ENCODE measurements at places on chromosomes 5 and 9.

DNA sequence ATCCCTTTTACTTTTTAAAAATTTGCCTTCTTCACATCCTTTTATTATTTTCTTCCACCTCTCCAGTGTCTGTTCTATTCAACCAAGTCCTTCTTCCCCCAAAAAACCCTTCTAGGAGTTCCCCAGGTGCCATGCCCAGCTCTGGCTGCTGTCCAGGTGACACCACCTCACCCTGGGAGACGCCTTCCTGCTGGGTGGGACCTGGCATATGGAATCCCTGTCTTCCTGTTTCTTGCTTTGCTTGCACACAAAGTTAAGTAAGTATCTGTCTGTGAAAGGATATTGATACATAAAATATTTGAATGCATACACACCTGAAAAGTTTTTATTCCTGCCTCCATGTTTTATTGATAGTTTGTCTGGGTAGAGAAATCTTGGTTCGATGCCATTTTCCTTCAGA, 23.1 kb upstream of the MED10 start:
- DNase-seq, result no peak

DNA sequence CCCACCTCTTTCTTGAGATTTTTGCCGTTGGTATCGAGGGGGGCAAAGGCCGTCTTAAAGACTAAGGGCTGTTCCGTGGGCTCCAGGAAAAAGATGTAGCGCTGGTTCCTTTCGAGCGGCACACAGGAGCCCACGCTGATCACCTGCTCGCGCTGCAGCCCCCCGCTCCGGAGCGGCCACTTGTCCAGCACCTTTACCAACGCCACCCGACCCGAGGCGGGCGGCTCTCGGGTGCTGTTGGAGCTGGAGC, 781 bp downstream of the NRG2 start:
- DNase-seq, result no peak

DNA sequence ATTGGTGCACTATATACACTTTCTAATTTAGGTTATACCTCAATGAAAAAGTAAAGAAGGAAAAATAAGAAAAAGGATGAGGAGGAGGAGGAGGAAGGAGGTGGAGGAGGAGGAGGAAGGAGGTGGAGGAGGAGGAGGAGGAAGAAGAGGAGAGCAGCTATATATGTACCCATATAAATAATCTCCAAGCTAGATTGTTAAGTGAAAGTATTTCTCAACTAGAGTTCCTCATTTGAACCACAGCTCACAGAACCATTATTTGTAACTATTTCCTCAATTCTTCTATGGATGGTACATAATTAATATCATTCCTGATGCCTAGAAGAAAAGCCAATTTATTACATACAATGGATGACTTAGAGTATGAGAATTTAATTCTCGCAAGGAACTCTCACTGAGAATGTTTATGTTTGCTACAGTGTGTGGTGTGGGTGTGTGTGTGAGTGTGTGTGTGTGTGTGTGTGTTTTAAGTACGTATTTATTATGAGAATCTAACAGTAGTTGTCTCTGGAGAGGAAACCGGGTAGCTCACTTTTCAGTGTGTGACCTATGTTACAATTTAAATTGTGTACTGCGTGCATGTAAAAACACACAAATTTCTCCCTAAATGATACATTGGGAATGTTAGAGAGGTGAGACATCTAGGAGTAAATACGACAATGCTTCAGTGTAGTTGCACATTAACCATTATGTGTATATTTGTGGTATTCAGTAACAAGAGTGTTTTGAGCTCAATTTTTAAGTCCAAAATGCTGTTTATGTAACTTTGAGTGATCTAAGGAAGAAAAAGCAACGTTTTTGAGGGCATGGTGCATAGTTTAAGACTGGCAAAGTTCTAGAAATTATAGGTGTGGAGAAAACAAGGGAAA, 20.2 kb upstream of the NREP start:
- no peak for DNase-seq

DNA sequence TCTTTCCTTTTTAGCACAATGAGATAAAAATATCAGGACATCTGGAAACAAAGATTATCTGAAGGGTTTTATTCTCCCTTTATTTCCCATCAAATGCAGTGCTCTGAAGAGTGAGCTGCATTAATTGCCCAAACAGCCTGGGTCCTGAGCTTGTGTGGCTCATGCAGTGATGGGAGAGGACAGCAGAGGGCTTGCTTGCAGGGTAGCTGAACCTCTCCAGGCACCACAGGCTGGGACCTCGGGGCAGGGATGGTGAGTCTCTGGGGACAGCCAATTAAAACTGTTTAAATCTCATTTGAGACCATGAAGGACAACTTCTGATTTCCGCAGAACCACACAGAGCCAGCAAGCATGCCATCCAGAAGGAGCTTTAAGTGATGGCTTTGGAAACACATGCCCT, 71.2 kb downstream of the PLAC8L1 start:
- no peak for DNase-seq

DNA sequence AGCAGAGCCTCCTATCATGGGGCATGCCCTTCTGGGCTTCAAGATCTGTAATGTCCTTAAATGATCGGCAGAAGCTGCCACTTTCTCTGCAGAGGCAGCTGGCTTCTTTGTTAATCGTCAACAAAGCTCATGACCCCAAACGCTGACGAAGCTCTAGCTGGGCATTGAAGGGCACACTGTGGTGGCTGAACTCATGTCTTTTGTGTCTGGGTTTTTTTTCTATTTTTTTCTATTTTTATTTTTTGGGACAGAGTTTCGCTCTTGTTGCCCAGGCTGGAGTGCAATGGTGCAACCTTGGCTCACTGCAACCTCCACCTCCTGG, 65.2 kb upstream of the ASS1 start:
- no peak for DNase-seq

DNA sequence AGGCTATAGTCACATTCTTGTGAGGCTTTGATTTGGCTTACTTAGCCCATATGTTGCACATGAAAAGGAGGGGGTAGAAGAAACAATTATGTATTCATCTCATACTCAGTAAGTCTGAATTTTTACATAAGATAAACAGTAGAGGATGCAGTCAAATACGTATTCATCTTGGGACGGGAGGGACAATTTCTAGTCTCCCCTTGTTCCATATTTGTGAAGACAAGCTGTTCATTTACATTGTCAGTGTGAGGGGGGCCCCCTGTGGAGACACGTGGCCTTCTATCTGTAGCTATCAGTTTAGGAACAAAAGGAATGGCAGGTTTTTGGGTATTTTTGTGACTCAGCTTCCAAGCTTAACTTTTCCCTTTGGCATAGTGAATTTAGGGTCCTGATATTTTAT, 49.2 kb upstream of the PPP1R2B start:
- DNase-seq, result no peak

DNA sequence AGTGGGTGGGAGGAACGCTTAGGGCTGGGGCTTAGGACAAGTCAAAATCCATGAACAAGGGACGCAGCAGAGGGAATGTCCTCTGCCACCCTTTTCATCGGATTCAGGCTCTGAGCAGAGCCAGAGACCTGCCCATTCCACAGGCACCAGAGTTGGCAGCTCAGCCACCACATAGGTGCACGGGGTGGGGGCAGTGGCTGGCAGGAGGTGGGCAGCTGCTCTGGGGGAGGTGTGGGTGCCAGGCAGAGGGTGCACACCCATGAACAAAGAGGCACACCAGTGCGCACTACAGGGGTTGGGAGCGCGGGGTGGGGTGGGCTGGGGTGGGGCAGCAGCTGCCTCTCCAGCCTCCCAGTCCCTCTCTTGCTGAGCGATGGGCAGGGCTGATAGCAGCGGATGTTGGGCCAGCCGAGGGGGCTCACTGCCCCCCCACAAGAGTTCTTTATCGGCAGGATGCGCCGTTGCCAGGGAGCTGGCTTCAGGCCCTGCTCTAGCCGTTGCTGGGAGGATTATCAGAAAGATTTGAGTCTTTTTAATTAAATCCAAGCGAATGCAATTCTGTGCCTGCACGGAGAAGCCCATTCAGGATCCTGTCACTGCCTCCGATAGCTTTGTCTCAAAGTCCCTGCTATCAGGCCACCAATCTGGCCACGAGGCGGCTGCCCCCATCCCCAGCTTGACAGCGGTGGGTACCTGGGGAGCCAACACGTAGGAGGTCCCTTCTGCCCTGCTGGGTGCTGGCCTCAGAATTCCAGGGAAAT, 64.3 kb upstream of the LMX1B start:
- no peak for DNase-seq

DNA sequence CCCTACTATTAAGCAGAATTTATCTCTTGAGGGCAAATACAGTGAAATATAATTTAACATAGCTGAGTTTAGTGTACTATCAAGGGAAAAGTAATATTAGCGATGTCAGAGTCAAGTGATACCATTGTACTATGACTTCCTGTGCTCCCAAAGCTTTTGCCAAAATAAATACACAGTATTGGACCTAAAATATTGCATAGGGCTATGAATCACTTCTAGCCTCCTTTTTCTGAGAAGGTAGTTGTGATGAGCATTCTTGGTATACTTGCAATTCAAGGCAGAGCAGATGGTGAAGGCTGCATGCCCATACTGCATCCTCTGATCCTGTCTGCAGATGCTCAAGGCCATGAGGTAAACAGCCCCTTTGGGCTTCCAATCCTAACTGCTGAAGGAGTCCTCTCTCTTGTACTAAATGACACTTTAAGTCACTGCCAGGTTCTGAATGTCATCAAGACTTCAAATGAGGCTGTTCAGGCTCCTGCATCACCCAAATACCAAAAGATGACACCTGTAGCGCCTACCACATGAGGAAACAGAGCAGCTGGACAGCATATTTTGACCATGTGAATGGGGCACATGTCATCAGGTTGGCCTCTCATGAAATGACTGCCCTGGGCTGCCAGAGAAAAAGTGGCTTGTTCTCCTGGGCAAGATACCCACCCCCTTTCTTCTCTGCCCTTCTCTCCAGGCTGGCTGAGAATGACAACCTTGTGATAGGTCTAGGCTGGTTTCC, 29.7 kb upstream of the PPP2CA start:
- no peak for DNase-seq

DNA sequence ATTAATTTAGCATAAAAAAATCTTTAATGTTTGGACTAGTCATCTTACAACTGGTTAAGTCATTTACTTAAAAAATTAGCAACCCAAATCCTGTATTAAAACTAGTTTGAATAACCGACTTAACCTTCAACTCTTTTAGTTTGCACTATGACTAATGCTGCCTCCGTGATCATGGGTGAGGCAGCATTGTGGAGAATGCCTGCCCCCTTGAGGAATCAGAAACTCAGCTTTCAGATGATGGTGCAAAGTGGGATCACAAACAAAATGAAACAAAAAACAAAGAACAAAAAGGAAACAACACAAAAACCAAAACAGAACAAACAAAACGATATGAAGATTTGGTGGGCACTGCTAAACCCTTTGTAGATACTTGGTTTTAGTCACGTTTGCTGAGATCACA, 127.0 kb upstream of the PALM2AKAP2 start:
- no peak for DNase-seq

- peak; percentile 59 for DNase-seq
Observed at GRCh38 chr5:33105521-33105941, 335.2 kb upstream of the TARS1 start.

GRCh38 chr5:177445052-177445916, 1.3 kb upstream of the PRR7 start:
- no peak for DNase-seq

DNA sequence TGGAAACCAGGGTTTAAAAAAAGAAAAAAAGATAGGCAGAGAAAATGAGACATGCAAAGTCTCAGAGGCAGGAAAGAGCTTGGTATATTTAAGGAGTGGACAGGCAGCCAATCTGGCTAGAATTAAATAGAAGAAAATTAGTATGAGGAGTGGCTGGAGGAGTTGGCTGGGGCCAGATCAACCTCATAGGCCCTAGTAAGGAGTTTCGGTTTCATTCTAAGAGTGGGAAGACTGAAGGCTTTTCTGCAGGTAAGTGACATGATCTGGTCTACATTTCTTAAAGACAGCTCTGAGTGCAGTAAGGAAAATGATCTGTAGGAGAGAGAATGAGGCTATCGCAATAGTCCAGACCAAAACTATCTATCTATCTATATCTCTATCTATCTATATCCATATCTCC, 27.5 kb downstream of the ADRB2 start:
- no peak for DNase-seq

- DNase-seq, result peak; percentile 81
Observed at GRCh38 chr9:121326130-121326838, 43.8 kb downstream of the STOM start.

- no peak for DNase-seq
Observed at GRCh38 chr9:93610206-93610605, 33.8 kb downstream of the PHF2 start.

DNA sequence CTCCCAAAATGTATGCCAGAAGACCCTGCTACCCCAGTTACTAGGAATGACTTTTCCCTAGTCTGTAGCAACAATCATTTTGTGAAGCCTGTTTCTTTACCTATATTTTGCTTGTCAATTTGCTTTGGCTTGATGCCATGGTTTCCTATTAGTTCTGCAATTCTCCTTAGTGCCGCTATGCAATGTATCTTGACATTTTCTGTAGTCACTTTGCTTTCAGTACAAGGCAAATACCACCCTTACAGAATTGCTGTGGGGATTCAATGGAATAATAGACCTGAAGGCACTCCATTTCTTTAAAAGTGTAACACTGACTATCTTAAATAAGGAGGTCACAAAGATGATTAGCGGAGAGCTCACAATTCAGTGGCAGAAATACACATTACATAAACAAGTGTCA, 291.1 kb downstream of the NR2F1-AS1 start:
- DNase-seq, result no peak

DNA sequence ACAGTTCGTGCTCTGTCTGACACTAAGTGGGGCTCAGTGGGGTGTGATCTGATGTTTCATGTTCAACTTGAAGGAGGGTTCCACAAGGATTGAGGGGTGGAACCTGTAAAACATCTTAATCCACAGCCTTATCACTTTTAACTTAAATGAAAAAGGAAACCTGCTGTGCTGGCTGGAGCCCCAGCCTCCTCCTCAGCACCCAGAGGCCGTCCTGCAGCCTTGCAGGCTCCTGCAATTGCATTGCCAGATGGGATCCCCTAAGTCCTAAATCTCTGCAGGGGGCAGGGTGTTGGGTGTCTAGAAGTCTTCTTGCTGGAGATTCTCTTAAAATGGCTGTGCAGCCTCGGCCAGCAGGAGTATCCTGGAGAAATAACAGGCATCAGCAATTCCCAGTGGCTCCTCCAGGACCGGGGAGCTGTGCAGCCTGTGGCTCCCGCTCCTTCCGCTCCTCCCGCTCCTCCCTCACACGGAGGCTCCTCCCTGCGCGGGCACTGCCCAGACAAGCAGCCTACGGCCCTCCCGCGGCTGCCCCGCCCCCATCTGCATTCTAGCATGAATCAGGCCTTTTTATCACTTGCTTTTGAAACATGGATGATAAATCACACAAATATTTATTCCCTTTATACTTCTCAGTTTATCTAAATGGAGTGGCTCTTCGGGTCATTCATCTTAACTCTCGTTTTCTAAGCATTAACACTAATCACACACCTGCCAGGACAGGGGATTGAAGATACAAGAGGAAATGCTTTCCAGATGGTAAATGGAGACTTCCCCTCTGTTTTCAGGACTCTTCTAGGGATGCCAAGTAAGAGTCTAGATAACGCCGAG, 131.0 kb downstream of the ADAMTS16 start:
- peak; percentile 3 for DNase-seq

GRCh38 chr5:2278825-2279456, 396.2 kb upstream of the IRX4 start:
- no peak for DNase-seq

- no peak for DNase-seq
Observed at GRCh38 chr5:62702126-62702525, 123.5 kb downstream of the LRRC70 start.

GRCh38 chr5:65037831-65038815, 269.4 kb downstream of the CWC27 start:
- DNase-seq, result no peak

- no peak for DNase-seq
Observed at GRCh38 chr9:88833946-88834345, 157.3 kb upstream of the S1PR3 start.

GRCh38 chr5:148794729-148795561, 31.5 kb upstream of the ADRB2 start:
- peak; percentile 56 for DNase-seq

- DNase-seq, result no peak
Observed at GRCh38 chr9:97511655-97512427, 10.4 kb downstream of the TMOD1 start.

Measured in AG09319 (cell line).